NCI-H1092 treated with DMSO at 0.1 percent for 48 hours (cell line): ENCODE measurements at places on chromosomes 4 and X.

DNA sequence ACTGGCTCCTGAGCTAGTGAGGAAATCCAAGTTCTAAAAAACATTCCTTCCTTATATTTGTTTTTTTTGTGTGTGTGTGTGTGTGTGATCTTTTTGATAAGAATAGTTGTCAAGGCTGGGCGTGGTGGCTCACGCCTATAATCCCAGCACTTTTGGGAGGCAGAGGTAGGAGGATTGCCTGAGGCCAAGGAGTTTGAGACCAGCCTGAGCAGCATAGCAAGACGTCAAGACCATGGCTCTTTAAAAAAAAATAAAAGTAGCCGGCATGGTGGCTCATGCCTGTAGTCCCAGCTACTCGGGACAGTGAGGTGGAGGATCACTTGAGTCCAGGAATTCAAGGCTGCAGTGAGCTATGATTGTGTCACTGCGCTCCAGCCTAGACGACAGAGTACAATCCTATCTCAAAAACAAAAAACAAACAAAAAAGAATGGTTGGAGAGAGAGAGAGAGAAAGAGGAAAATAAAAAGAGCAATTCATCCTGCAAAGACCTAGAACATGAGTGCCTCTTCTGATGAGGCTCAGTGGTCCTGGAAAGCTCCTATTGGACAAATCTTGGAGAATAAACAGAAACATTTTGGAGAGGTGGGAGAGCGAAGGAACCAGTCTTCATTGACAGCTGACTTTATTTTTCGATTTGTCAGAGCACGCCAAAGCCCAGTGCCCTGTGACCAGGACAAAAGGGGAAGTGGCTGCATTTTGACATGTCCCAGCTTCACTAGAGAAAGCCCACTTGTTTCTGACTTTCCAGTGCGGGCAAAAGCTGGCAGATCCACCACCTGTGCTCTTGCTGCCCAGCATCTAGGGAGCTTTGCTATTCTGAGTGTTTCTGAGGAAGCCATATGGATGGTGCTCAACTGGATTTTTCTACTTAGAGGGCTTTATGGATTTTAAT lies 244.7 kb downstream of the PALLD start:
- no peak for DNase-seq

GRCh38 chr4:188332265-188332664 lies 193.0 kb downstream of the TRIML1 start:
- no peak for DNase-seq

DNA sequence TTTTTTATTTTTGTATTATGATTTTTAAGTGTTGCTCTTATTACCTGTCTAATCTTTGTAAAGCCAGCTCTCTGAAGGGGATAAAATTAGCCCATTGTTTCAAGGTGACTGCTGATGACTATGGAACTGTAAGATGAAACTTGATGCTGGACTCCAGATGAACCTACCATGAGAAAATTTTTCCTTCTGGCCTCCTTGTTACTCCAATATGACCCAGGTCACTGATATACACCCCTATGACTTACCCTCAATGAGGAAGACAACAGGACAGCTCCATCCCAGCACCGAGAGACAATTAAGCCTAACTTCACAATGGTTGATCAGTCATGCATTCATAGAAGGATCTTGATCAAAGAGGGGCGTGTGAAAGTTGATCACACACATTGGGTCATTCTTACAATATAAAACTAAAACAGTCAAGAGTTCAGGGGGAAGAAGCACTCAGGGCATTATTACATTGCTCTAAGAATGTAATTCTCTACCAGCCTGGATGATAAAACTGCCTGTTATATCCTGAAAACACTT lies 230.8 kb upstream of the AGTR2 start:
- no peak for DNase-seq

- DNase-seq = no peak
These were observed 198.6 kb downstream of the KCNIP4 start for GRCh38 chr4:21749924-21750323.

GRCh38 chr4:179248821-179249220 lies 1806.6 kb upstream of the AGA start:
- no peak for DNase-seq

DNA sequence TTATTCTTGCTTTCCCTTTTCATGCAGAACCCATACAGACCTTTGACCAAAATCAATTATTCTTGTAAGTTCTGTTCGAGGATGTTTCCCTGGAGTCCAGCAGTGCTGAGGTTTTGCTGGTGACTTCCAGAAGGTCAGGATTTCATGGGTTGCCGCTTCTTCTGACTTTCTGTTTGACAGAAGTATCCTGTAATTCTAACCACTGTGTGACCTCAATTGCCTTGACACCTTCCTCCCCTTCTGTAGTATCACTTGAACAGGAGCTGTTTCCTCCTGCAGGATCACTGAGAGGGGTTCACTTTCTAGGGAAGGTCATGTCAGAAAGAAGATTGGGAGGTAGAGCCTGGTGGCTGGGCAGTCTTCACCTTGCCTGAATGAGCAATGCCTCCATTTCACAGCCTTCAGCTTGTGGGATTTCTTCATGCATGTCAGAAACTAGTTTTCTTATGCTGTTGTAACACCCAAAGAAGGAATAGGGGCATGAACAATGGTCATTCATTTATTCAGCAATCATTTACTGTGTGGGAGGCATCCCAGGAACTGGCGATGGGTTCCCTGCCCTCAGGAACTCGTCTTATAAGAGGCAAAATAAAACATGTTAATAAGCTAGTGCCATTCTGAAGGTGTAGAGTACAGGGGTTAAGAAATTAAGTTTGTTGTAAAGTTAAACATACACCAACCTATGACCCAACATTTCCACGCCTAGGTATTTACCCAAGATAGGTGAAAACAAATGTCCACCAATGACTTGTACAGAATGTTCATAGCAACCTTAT lies 205.9 kb downstream of the SOWAHB start:
- no peak for DNase-seq

DNA sequence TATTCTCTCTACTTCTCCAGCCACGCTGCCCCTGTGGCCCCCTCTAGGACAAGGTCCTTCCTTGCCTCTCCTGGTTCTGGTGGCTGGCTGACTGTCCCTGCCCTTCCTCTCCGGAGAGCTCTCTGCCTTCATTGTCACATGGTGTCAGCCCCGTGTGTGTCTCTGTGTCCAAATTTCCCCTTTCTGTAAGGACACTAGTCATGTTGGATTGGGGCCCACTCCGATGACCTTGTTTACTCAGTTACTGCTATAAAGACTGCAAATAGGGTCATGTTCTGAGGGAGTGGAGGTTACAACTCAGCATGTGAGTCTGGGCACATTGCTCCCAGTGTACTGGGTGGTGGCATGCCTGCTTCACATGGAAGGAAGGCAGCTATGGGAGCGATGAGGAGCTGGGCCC lies 129.5 kb upstream of the PSAPL1 start:
- no peak for DNase-seq

DNA sequence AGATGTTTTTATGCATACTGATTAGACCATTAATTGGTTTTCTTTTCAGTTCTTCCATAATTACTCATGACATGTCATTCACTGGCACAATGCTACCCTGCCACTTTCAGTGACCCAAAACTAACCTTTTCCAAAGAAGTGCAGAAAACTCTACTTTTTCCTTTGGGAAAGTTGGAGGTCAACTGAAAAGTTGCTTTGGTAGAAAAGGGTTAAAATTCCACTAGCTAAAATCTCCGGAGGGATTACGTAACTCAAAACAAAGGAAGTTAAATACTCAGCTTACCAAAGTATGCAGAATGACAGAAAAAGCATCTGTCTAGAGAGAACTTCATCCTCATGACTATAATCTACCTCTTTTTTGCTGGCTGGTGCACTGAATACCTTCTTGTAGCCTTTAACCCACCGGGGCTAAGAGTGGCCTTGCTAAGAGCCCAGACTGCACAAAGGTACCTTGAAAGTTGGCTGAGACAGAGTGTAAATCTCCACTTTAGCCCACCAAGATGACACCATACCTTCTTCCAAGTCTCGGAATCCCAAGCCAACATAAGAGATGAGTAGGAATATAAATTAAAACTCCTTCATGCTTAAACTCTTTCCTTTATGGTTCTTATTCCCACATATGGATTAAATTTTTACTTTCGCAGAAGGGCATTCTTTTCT lies 1099.5 kb upstream of the INTU start:
- no peak for DNase-seq

- peak; percentile 14 for DNase-seq
These were observed 22.2 kb downstream of the C4orf50 start for GRCh38 chr4:5995901-5996623.

DNA sequence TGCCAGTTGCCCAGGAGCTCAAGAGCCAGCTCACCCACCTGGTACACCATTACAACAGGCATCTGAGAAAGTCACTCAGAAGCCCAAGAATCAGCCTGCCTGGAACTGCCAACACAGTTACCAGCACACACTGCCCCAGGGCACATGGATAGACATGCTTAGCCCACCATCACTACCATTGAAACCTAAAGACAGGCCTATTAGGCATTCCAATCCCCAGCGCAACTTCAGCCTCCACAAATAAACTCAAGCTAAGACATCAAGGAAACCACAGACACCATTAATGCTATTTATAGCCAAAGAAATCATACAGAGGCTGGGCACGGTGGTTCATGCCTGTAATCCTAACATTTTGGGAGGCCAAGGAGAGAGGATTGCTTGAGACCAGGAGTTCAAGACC lies 42.3 kb downstream of the ATRX start:
- no peak for DNase-seq

DNA sequence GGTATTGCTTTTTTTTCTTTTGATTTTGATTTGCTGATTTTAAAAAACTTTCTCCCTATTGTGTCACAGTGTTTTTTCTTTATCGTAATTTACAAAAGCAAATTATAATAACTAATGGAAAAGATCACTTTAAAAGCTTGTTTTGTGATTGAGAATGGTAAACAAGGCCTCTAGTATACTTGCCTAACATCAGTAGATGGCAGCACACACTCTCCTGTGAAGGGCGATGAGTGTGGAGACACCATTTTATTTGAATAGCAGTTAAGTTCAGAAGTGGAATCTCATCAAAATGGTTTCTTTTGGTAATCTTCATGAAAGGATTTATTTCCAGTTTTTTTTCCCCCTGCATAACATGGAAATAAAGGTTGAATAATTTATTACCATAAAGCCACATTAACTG lies 72.3 kb downstream of the PAK3 start:
- peak; percentile 85 for DNase-seq
